ENCODE measurements at places on chromosomes 3 and 15. TPM values are rescaled to one million over a fixed set of nuclear protein-coding genes. Genes with fewer than 3 reads are reported as not detected.
A peak's percentile ranks its signal among the peaks of the same experiment; 100 is the strongest.

The SMCO1 gene
- not detected for total RNA-seq

The IL12A gene
- 1.3 TPM for total RNA-seq

The CYP19A1 gene
- total RNA-seq: not detected

The WNT5A gene
- total RNA-seq: 14.5 TPM

The PIGZ gene
- total RNA-seq: 5.2 TPM

DNA sequence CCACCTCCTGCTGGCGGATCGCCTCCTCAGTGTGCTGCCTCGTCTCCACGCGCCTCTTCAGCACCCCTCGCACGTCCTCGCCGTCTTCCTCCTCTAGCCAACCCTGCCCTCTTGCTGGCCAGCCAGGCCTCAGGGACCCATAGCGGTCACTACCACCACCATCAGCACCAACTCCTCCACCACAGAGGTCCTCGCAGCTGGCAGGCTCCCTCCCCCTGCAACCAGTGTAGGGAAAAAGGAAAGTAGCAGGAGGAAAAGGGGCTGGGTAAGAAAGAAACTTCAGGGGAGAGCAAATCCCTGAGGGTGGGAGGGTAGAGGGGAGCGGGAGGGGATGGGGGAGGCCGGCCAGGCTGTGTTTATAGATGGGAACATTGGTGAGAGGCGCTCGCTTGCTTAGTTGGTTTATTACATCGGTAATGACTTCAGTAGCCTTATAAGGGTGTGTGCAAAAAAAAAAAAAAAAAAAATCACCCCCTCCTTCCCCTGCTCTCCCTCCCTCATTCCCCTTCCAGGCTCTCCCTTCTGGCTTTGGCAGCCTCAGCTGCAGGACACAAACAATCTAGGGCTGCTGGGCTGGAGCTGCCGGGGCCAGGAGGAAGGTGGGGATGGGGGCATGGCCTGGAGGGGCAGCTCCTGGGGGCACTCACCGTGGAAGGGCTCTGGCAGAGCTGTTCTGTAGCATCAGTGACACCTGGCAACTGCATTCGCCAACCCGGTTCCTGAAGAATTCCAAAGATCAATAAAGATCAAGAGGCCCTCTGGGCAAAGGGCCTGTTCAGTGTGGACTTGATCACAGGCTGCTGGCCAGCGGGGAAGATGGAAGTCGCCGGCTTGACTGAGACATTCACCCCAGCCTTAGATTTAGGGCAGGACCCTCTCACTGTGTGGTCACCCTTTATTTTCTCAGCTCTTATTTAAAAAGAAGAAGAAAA, 116.2 kb upstream of the HACD2 start:
- no peak for DNase-seq

DNA sequence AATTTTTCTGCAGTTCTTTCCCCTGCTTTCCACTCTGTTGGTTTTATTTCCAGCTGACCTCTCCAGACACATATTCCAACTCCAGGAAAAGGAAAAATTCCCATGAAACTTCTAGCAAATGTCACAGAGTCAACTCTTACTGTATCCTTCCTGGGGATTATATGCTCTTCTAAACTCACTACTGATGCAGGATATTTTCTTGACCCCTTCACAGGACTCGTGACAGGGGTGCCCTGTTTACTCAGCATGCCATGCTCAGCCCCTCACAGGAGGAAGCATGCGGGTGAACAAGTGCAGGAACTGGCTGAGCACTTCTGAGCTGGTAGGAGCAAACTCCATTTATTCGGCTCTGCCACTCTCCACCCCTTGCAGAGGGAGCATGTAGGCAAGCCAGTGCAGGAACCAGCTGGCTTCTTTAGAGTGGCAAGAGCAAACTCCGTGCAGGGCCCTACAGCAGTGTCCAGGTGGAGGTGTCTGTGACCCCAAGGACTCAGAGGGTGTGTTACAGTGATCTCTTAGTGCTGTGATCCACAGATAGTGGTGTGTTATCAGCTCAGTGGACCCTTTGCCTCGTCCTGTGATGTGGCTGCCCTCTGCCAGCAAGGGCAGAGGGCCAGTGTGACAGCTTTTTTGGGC, 413.6 kb upstream of the GRM7 start:
- DNase-seq: no peak

GRCh38 chr15:67063689-67064606, 1.5 kb upstream of the SMAD3 start:
- DNase-seq: no peak

GRCh38 chr15:65329984-65330735, 25.7 kb downstream of the RNU5B-1 start:
- no peak for DNase-seq

DNA sequence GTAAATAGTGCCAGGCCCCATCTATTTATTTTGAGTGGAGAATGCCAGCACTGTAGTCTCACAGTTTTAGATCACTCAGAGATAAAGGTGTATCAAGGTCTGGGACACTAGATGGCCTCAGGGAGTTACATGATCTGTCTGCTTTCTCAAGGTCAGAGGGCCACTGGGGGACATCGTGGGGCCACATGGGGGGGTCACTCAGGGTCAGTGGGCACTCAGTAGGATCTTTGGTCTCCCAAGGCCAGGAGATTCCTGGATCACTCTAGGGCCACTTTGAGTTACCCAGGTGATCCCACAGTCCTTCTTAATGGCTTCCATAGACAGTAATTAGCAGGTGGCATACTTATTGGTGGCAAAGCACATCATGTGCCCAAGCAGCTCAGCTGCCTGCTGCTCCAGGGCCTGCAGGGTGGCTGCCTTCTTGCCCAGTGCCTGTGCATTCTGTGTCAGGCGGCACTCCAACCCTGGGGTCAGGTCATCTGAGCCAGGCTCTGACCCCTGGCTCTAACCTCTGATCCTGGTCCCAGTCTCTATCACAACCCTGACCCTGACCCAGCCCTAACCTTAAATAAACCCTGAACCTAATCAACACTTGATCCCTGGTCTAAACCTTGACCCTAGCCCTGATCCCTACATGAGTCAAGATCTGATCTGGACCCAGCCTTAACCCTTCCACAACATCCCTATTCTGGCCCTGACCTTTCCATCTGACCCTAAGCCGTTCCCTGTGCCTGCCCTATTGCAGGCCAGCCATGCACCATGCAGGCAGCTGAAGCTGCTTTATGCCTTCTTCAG, 1.8 kb upstream of the LAMB2 start:
- DNase-seq: no peak

GRCh38 chr3:153162513-153163392, 727 bp downstream of the RAP2B start:
- peak; percentile 58 for DNase-seq

DNA sequence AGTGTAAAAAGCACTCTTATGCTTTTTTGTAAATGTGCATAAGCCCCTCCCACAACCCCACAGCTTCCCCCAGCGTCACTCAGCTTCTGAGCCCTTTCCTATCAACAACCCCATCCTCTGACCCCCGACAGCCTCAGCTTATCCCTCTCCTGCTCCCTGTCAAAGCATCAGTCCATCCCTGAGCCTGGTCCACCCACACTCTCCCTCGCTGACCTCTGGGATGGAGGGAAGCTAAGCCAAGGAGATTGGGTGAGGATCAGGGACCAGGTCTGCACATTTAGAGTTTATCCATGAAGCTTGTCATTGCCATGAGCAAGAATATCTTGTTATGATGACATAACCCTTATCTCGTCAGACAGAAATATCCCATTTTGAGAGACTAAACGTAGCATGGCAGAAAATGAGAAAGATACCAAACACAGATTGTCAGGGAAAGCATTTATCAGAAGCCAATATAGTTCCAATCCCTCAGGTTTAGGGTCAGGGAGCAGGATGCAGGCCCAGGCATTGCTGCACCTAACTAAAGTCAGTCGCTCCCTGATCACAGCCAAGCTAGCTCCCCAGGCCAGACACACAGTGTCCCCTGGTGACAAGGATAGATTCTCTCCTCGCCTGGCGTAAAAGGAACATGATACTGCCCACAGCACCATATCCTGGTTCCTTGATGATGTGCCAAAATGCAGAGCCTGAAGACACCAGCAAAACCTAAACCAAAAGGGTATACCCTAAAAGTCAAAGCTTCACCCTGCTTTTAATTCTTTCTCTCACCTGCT, 66.9 kb downstream of the DCLK3 start:
- DNase-seq: no peak

Data from MCF 10A (cell line).